Hematopoietic multipotent progenitor cell treated with erythropoietin and hydrocortisone succinate and interleukin-3 and kit ligand, for 6 days (in vitro differentiated cells): ENCODE measurements at places on chromosomes 13 and 19.

DNA sequence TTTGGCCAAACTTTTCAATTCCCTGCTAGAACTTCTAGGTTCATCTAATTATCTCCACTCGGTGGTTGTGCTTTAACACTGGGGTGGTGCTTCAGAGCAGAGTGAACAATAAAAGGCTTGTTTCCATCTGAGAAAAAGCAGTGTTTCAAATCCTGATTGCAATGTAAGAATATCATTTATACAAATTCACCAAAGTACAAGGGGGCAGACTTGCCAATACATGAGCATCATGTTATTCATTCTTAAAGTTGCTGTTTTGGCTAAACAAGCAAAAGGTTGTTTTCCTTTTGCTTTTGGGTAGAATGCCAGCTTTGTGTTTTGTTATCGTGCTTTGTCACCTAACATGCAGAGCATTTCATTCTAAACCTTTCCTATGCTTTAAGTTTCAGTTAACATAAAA lies 78.5 kb upstream of the UBAC2 start:
- DNase-seq, result no peak

DNA sequence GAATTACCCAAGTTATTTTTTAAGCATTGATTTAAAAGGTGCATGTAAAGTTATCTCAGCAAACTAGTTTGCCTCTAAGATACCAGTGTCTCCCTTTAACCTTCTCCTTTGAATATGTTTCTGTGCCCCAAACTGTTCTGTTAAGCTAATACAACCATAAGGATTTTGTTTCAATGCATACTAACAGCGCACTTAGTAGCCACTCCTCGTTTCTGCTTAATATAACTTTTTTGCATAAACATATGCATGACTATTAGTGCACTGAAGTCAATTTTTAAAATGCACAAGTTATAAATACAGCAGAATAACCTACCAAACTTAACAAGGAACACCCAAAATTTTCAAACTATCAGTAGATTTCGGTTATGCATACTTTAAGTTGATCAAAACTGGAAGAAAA lies 79.4 kb downstream of the SERP2 start:
- no peak for DNase-seq

DNA sequence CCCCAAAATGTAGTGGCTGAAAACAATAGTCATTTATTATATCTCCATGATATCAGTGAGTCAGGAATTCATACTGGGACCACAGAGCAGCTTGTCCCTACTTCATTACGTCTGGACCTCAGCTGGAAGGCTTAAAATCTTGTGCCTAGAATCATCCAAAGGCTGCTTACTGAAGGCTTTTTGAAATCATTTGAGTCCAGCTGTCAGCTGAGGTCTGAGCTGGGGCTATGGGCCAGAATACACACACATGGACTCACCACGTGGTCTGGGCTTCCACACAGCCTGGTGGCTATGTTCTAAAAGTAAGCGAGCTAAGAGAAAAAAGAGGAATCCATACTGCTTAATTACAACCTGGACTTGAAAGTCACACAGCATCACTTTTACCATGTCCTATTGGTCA lies 209.2 kb downstream of the KCTD12 start:
- DNase-seq, result no peak

DNA sequence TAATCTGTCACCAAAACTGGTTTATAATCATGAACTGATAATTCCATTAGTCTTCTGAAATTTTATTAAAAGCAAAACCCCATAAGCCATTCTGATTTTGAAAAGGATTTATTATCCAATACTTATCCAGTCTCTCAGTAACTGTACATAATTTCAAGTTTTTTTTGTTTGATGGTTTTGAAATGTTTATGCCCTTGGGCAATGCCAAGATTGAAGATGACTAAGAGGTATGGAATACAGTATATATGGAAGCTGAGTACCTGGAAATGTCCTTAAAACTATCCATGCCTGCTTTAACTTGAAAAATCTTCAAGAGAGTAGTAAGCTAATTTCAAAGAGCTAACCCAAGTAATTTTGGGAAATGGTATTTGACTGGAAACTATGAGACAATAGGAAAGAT lies 1.8 kb upstream of the NEK5 start:
- no peak for DNase-seq

- peak; percentile 85 for DNase-seq
Measured at GRCh38 chr13:109719962-109720646, 66.3 kb downstream of the IRS2 start.

DNA sequence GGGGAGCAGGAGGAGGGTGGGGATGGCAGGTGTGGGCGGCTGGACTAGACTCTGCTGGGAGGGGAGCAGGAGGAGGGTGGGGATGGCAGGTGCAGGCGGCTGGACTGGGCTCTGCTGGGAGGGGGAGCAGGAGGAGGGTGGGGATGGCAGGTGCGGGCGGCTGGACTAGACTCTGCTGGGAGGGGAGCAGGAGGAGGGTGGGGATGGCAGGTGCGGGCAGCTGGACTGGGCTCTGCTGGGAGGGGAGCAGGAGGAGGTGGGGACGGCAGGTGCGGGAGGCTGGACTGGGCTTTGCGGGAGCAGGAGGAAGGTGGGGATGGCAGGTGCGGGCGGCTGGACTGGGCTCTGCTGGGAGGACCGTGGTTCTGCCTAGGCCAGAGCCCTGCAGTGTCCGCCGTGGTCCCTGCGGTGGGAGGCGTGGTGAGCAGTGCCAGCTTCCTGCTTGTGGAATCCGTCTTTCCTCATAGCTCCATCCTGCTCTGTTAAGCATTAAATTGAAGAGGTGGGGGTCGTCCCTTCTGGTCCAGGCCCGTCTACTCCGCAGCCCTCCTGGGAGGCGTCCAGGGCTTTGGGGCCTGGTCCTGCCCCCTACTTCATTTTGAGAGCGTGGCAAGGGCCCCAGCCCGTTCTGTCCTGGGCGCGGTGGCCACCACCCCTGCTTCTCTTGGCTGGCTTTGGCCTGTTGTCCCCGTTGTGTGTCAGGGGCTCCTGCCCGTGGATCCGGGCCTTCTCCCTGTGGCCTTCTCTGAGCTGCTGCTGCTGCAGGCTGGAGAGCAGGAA lies 4.7 kb downstream of the SPPL2B start:
- DNase-seq, result no peak

GRCh38 chr19:33667881-33668280 lies 46.1 kb downstream of the CHST8 start:
- DNase-seq, result no peak

- no peak for DNase-seq
Measured at GRCh38 chr13:67175836-67176459, 54.2 kb downstream of the PCDH9 start.

GRCh38 chr13:80082396-80083080 lies 258.4 kb downstream of the SPRY2 start:
- DNase-seq, result no peak

DNA sequence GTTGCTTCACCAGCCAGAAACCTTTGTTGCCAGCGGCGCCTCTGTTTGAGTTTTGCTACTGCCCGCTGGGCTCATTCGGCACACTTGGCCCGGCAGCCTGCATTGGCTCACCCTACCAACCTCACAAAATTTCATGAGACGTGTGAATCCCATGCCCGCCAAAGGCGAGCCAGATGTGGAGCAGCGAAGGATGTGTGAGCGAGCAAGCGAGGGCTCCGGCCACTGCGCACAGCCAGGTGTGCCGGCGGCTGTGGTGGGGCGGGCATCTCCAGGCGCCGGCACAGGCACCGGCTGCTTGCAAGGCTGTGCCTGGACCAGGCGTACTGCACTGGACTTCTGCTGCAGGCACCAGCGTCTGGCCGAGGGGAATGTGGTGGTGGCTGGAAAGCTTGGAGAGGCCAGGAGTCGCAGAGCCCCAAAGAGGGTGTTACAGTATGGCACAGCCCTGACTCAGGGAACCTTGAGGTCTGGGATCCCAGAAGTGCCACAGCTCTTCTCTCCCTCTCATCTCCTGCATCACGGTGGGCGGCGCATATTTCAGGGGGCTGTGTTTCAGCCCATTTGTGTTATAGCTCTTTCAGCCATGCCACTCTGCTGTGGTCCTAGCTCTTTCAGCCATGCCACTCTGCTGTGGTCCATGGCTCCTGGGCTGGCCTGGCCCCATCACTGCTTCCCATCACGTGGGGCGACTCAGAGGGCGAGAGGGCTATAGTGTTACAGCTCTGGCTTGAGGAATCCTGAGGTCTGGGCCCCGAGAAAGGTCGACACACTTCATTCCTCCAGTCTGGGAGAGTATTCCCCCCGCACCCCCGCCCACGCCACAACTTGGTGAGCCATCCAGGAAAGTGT lies 592.0 kb upstream of the SLITRK5 start:
- no peak for DNase-seq

DNA sequence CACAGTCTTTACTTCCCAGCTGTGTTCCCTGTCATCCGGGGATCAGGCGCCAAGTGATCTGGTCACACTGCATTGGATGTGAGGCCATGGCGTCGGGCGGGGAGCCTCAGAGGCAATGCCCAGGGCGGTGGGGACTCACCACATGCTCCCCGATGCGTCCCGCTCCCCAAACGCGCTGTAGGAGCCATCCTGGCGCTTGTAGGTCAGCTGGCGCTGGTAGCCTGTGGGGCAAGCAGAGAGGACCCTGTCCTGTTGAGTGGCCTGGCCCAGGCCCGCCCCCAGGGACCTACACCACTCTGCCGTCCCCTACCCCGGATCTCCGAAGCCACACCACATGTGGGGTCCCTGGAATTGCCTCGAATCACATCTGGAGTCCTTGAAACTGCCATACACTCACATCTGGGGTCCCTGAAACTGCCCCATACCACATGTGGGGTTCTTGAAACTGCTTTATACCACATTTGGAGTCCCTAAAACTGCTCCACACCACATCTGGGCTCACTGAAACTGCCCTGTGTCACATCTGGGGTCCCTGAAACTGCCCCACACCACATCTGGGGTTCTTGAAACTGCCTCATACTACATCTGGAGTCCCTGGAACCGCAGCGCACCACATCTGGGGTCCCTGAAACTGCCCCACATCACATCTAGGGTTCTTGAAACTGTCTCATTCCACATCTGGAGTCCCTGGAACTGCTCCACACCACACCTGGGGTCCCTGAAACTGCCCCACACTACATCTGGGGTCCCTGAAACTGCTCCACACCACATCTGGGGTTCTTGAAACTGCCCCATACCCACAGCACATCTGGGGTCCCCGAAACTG lies 33.2 kb downstream of the F2RL3 start:
- no peak for DNase-seq

GRCh38 chr19:39150235-39150634 lies 24.6 kb downstream of the PAK4 start:
- no peak for DNase-seq

GRCh38 chr19:13057744-13058143 lies 44.9 kb downstream of the LYL1 start:
- no peak for DNase-seq

DNA sequence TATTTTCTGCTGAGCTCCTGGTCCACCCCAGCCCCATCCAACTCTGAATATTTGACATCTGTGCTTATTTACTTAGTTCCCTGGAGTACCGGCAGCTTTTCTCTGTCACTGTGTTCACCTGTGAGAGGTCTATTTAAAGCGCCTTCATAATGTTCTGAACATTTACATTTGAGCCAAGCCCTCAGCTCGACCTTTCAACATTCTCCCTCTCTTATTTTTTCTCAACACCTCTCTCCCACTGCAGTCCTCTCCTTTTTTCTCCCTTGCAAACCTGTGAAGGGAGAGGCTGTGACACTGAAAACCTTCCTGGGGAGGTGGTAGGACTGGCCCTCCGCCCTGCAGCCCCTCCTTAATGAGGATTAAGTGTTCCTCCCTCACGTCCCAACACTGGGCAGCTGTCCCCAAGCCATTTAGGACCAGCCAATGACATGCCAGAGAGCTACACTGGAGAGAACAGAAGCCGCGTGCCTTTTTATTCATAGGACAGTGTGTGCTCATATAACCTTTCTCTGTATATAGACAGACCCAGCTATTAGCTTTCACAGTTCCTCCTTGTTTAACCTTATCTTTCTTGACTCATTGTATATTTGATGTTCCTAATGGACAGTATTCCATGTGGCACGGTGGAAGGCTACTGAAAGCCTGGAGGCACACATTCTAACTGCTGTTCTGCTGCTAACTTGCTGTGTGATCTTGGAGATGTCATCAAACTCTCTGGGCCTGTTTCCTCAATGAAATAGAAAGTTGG lies 134.8 kb downstream of the NUFIP1 start:
- no peak for DNase-seq

- DNase-seq, result no peak
Measured at GRCh38 chr13:105929505-105929904, 606.0 kb downstream of the EFNB2 start.

GRCh38 chr19:23406091-23406490 lies 10.8 kb upstream of the ZNF91 start:
- no peak for DNase-seq

GRCh38 chr13:40387775-40388174 lies 278.7 kb downstream of the FOXO1 start:
- no peak for DNase-seq

GRCh38 chr19:16330368-16330801 lies 5.8 kb downstream of the KLF2 start:
- no peak for DNase-seq

- DNase-seq, result peak; percentile 17
Measured at GRCh38 chr19:47541518-47541917, 26.7 kb upstream of the NAPA start.

DNA sequence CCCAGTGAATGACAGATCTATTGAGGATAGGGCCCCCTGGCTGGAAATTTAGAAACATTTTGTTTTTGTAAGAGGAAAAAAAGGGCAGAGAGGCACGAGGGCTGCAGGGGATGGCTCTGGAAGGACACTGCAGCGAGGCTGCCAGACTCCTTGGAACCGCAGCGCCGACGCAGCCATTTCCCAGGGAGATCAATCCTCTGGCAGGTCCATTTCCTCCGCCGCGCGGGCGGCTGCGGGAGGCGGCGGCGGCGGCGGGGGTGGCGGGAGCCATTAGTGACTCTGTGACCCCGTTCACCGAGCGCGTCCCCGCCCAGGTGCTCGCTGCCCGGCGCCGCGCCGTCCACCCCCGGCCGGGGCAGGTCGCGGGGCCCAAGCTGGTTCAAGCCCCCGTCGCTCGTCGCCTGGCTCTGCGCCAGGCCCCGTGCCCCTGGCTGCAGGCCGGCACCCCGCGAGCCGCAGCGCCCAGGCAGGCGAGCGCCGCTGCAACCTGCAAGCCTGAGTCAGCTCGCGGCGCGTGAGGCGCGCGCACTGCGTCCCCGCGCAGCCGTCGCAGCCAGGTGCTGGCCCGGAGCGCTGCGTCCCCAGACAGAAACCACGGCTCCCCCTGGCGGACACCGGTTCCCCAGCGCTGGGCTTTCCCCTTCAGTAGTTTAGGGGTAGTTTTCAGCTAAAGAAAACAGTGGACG lies 192.6 kb downstream of the KATNAL1 start:
- peak; percentile 90 for DNase-seq

DNA sequence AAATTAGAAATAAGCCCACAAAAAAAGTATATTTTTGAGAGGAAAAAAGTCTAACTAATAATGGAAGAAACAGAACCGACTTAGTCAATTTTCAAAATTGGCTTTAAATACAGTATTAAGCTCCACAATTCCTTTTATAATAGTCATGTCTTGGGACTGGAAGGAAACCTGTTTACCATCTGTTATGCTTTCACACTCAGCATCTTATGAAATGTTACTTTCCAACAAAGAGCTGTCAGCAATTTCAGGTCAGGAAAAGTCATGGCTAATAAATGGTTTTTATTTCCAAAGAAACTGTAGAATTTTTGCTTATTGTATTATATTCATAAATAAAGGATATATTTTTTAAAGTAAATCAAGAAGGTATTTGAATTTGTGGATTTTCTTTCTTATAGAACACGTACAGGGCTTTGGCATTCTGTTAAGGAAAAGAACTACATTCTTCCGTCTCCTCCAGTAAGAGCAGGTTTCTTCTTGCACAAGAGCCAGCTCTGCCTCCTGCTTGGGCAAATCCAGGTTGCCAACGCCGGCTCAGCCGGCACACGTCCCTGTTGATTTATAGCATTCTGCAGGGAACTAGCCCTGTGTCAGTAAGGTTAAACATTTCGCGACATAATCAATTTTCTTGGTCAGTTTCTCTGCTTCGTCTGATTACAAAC lies 52.9 kb upstream of the GPR12 start:
- DNase-seq, result no peak

- DNase-seq, result peak; percentile 93
Measured at GRCh38 chr13:96053003-96053703, at the start of gene UGGT2. TSS of gene UGGT2 (minus strand) at chr13:96053401. CDS start at chr13:96053312, 89 bp downstream.
